ENCODE measurements at places on chromosomes 5 and 9.
A peak's percentile ranks its signal among the peaks of the same experiment; 100 is the strongest.

DNA sequence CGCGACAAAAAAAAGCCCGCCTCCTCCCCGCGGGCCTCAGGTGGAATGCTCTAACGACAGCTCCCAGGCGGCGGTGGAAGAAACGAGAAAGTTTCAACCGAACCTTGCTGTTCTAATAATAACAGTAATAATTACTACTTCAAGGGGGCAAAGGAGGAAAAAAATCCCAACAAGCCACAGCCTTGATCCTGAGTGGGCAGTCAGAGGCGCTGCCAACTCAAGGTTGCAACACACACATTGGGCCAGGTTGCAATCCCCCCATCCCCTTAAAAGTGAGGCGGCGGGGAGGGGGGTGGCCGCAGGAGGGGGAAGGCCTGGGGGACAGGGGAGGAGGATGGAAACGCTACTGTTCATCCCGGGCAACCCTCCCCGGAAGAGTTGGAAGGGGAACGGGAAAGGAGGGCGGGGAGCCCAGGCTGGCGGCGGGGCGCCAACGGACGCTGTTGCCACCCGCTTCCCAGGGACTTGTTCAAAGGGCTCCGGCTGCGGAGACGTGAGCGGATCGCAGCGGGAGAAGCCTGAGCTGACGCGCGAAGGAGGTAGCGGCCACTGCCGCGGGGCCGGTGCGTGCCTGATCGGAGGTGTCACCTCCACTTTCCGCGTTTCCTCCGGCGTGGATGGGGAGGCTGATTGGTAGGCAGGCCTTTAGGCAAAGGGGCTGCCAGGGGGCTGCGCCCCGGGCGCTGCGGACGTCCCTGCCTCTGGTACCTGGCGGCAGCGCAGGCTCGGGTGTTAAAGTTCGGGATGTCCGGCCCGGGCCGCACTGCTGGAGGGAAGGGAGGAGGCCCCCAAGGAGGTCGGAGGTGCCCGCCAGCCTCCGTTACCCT lies 647 bp downstream of the SMARCA2 start:
- peak; percentile 41 for DNase-seq

DNA sequence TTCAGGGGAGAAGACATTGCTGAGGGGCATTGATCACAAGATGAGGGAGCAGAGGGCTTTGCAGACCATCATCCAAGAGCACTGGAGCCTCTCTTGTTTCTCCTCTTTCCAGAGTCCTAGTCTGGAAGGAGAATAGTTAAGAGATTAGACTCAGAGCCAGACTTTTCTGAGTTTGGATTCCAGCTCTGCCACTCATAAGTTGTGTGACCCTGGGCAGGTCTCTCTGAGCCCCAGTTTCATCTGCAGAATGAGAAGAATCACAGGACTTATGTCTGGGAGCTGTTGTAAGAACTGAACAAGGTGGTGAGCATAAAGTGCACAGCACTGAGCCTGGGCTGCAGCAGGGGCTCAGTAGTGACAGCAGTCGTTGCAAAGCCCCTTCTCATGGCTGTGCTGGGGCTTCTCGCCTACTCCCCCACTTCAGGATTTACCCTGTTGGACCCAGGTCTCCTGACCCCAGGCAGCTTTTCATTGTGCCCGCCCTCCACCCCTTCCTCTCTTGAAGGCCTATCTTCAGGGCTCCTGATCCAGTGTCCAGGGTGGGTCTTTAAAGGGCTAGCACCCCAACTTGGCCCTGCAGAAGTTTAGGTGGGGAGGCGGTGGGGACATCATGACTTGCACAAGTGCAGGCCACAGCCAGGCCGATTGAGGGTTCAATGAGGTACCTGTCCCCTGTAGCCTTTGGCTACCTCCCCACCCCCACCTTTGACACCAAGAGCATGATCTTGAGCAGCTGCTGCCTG lies 1.5 kb downstream of the SYNPO start:
- DNase-seq, result no peak

DNA sequence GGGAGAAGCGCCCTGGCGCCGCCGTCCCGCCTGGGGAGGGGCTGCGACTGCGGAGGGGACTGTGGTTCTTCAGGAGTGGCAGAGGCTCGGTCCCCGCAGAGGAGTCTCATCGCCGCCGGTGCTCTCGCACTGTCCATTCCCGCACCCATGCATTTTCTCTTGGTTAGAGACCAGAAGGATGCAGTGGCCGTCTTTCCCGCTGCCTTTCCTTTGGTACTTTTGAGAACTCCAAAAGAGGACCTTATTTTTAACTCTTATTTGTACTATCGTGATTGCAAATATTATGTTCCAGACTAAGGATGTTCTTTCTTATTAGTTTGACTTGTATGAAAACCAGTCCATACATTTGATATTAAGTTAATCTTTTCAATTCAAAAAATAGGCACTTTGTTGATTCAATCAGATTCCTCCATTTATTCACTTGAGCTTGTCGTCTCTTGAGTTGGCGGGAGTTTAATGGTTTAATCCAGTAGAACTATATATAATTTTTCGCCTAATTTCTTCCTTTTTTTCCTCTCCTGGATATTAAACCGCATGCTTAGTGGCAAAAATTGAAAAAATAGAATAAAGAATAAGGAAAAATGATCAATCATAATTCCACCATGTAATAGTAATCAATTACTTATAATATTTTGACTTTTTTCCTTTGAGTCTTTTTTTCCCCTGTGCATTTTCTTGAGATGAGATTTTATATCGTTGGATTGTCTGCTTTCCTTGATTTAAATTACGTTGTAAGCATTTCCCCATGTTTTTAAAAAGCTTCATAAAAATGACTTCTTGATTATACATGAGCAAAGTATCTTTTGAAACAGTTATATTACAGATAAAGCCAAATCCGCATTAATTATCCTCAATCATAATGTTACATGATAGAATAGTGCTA lies 861 bp downstream of the ZFYVE16 start:
- peak; percentile 71 for DNase-seq

- no peak for DNase-seq
These were observed 423 bp upstream of the NUP214 start for GRCh38 chr9:131125038-131125287.

DNA sequence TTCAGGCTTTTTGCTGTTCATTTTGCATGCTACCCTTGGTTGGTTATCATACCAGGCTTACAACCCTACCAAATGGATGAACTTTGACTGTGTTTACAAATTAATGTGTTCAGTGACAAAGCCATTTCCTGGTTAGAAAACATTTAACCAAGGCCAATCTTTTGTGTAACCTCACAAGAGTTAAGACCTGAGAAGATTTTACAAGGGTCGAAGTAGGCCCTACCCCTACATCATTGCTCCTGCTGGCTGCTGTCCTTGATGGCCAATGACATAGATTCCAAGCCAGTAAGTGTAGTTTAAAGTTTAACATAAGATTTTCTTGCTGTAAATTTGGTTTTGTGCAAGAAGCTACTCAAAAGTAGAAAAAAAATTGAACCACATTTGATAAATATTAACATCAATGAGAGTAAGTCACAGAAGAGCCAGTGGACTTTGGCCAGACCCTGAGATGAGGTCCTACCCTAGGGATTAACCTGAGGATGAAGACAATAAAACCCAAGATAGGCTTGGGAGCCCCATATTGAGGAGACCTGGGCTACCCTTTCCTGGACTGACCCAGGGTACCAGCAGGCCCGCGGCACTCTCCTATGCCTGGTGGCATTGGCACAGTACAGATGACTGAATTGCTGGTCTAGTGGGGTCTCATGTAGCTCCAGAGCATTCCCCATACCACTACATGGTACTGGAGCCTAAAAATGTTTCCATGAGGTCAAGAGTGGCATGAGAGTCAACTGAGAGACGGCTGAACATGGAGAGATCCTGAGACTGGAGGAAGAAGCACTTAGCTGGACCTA lies 8.3 kb downstream of the C1QTNF3 start:
- DNase-seq, result no peak

Data from fibroblast of skin of back (primary cell).